ENCODE measurements at places on chromosomes 6 and 20. TPM values are rescaled to one million over a fixed set of nuclear protein-coding genes. Genes with fewer than 3 reads are reported as not detected.

Gene PRSS35
- 0.78 TPM for total RNA-seq

Gene THBS2
- 9.6 TPM for total RNA-seq

- DNase-seq: no peak
Measured at GRCh38 chr6:156801712-156802111, 24.5 kb downstream of the ARID1B start.

GRCh38 chr6:116954938-116955337 lies 77.9 kb downstream of the RFX6 start:
- peak; percentile 21 for DNase-seq

Gene ARFGEF3
- 13.5 TPM for total RNA-seq

- no peak for DNase-seq
Measured at GRCh38 chr6:96795481-96795880, 41.8 kb downstream of the GPR63 start.

Gene SUPT3H
- 4.9 TPM for total RNA-seq

Gene SRC
- total RNA-seq: 25.9 TPM

DNA sequence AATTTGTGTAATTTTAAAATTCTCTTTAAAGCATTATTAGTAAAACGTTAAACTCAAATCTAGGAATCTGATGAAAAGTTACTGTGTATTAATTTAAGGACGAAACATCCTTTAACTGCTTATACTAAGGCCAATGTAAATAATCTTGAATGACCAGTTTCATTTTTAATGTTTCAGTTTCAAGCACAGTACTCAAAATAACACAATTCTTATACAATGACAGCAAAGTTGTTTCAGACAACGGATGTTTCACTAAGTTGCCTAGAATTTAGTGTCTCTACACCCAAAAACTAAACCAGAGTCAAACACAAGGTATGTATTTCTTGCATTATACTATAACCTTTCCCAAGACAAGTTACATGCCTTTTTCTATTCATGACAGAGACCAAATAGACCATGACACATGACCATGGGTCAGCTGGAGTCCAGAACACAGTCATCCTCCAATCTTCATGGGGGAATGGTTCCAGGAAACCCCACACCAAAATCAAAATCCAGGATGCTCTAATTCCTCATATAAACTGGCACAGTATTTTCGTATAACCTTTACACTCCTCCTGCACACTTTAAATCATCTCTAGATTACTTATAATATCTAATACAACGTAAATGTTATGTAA lies 7.7 kb downstream of the PHIP start:
- DNase-seq: no peak

Gene BTN1A1
- total RNA-seq: not detected

DNA sequence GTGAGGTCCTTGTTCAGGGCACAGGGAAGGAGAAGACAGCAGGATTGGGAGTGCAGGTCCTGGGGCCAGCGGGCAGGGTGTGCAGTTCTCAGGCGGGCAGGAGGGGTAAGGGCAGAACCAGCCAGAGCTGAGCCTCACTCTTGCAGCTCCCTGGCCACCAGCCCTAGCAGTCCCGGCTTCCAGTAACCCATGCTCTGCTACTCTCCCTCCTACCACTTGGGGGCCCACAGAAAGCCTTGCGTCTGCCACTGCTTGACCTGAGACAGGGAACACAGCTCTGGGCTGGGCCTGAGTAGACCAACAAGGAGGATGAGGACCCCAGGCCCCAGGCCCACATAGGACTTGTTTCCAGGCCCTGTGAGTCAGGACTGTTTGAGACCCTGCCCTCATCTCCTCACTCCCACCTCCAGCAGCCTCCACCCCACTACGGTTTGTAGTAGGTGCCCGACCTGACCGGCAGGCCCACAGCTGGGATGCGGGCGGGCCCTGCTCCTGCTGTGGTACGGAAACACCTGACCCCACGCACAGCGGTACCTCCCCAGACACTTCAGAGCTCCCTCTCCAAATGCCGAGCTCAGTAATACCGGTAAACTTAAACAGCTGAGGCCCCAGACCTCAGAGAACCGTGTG lies 39.2 kb downstream of the KCNK5 start:
- peak; percentile 68 for DNase-seq

Gene SLC35F1
- under 0.01 TPM for total RNA-seq

Gene DSP
- 85.0 TPM for total RNA-seq

Gene TPBG
- 10.9 TPM for total RNA-seq

- no peak for DNase-seq
Measured at GRCh38 chr20:8646716-8647115, 422.2 kb upstream of the PLCB4 start.

GRCh38 chr20:34037767-34038166 lies 44.1 kb downstream of the RALY start:
- DNase-seq: no peak

Gene SPATA2
- 7.3 TPM for total RNA-seq

Gene FBXO9
- 69.0 TPM for total RNA-seq

- DNase-seq: no peak
Measured at GRCh38 chr6:155755452-155755851, 299.8 kb upstream of the NOX3 start.

DNA sequence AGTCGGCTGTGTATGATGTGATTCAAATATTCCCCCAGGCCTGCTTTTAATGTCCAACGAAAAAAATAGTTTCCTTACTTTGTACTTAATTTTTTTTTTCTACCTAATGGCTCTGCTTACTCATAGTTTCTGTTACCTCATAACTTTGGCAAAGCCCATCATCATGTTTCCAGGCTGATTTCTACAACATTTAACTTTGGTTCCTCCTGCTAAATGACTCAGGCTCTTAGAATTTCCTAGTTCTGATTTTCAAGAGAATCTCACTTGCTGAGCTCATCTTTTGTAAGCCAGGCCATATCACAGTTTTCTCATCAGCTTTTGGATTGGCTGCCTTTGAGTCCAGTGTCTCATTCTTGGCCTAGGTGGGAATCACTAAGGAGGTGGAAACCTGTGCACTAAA lies 323.1 kb downstream of the HDGFL1 start:
- DNase-seq: no peak

Gene KCNK16
- total RNA-seq: not detected

- DNase-seq: no peak
Measured at GRCh38 chr6:124683507-124683906, 278.7 kb upstream of the RNF217 start.

All from body of pancreas (tissue), 4 donors.